ENCODE measurements at places on chromosomes 5 and 9.
A peak's percentile ranks its signal among the peaks of the same experiment; 100 is the strongest.

DNA sequence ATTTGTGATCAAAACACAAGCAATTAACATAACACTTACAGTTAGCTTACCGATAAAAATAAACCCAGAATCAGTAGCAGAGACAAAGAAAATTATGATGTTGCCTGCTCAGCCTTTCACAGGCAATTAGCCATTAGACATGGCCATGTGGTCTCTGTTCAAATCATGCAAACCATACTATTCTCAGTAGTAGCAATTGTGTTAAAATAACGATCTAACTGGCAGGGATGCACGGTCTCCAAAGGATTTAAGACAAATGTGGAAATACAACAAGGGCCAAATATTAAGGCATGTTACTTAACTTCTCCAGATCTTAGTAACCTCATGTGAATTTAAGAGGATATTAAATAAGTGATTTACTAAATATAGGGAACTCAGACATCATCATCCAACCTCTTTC, 59.5 kb downstream of the PTBP3 start:
- no peak for DNase-seq

DNA sequence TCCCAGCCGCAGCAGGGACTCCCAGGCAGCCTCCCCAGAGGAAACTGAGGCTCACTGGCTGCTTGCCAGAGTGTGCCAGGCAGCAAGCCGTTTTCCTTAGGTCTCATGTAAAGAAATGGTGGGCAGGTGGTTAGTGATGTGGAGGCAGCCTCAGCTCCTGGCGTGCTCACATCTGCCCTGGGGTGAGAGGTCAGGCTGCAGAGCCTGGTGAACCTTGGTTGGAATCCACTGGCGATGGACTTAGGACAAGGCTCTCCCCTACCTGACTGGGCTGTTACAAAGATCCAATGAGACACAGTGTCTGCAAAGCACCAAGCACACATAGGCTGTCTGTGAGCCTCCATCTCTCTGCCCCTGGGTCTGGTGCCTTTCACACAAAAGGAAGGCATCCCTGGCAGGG, 30.9 kb downstream of the LHX6 start:
- DNase-seq: no peak

DNA sequence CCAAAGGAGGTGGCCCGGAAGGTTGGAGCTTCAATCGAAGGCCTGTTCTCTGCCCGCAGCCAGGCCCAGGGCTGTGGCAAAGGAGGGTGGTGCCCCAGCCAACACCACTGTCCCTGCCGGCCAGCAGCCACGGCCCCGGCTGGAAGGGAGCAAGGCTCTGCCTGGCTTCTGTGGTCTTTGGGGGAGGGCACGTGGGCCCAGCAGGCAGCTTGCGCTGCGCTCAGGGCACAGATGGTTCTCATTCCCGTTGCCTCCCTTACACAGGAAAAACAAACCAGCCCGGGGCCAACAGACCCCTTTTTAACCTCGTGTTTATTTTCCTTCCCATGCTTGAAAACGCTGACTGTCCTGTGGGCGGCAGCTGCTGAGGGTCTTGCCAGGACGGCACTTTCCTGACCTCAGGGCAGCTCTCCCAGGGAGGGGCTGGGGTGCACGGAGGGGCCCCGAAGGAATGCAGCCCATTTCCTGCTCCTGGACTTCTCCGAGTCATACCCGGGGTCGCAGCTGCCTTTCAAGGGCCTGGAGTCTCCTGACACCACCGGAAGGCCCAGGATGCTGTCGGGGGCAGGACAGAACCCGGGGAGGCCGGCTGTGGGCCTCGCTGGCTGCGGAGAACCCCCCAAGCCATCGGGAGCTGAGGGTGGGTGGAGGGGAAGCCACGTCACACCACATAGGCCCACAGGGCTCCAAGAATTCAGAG, 1.1 kb upstream of the GPSM1 start:
- DNase-seq: no peak

GRCh38 chr9:23702311-23702922, 123.6 kb downstream of the ELAVL2 start:
- DNase-seq: no peak

DNA sequence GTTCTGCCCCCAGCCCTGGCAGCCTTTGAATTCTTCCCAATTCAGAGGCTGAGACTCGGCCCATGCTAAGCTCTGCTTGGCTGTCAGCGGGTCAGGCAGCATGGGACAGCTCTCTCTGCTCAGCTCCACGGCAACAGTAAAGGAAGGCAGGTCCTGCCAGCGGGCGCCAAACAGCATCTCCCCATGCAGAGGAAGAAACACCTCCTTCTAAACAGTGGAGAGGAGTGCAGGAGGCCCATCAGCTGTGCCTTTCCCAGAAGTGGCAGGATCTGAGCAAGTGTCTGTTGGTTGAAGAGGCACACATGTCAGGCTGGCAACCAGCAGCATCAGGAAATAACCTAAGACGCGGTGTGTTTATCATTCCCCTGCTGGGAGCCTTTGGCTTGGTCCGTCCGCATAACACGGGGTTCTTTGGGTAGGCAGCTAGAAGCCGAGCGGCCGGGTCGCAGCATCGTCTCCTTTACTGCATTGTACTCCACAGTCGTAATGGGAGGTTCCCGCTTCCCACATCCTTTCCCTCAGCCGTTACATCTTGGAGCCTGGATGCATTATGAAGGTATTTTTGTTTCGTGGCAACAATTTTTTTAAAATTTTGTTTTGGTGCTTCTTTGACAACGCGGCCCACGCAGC, 42.7 kb upstream of the NCS1 start:
- DNase-seq: no peak

- DNase-seq: no peak
Observed at GRCh38 chr5:147481376-147481775, 28.5 kb downstream of the DPYSL3 start.

GRCh38 chr5:1112596-1113331, 901 bp upstream of the SLC12A7 start:
- DNase-seq: no peak

GRCh38 chr5:108521841-108522506, 140.1 kb upstream of the FBXL17 start:
- DNase-seq: no peak

- no peak for DNase-seq
Observed at GRCh38 chr9:6133346-6134063, 82.1 kb upstream of the IL33 start.

- DNase-seq: peak; percentile 89
Observed at GRCh38 chr9:137236238-137236935, 4.7 kb upstream of the TUBB4B start.

- no peak for DNase-seq
Observed at GRCh38 chr5:28014779-28015178, 976.4 kb upstream of the CDH9 start.

DNA sequence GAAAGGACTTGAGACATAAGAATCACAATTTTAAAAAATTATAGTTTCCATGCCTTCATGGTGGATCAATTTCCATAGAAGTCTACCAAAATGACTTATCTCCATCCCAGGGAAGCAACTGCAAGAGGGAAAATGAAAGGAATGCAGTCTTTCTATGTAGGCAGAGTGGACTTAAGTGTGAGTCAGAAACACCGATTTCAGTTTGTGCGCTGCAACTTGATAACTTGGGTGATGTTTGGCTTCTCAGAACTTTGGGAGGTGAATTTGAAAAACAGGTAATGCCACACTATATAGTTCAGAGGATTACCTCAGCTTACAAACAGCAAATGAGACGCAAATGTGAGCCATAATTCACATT, 708 bp upstream of the CSNK1G3 start:
- DNase-seq: no peak

DNA sequence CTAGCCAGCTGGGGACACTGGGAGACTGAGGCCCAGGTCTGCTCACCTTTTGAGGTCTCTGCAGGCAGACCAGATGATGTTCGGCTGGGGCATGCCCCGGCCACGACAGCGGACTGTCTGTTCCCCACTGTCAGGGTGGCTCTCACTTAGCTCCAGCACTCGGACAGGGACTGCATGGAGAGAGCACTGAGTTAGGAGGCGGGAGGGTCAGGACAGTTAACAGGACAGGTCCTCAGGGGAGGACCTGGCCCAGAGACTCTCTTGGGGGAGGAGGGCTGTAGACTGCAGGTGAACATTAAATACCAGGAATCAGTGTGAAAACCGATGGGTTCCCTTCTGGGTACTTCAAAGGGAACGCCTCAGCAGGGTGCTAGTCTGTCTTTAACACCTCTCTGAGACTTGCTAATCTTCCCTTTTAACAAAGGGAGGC, 25.1 kb downstream of the PDGFRB start:
- DNase-seq: no peak

DNA sequence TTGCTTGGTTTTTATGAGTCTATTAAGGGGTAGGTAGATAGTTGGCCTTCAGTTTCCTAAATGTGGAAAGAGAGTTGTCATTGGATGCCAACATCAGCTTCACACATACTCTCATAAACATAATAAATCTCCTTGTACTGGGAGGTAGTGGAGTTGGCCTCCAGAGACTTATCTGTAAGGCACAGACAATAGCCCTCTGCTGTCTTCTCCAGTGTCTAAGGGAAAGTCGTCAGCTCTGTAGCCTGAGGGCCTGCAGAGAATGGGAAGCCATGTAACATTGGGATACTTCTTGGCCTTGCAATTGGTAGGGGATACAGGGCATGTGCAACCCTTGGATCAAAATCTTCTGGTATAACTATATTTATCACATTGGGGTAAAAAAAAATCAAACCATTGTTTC, 331.9 kb upstream of the KLF9 start:
- DNase-seq: no peak

DNA sequence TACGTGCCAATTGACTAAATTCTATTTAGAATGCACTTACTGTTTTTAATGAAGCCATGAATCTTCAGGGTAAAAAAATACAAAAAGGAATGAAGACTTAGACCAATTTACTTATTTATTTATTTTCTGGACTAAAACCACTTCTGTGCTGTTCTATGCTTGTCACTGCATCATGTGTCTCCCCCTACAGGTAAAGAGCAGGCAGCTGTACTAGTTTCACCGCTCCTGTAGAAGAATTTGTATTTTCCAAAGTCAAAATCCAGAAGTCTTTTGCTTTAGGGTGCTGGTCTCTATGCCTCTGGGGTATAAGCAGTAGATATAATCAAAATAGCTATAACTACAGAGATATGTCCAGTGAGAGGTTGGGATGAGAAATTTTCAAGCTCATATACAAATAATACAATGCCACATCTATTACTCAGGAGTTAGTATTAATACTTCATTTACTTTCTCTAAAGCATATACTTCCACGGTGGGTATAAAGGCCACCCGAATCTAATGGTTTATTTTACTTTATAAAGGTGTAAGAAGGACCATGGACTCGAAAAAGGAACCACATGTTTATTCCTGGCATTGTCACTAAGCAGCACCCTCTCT, 591.5 kb downstream of the RAB3C start:
- DNase-seq: no peak

GRCh38 chr9:98793031-98793430, 3.3 kb downstream of the ANKS6 start:
- no peak for DNase-seq

DNA sequence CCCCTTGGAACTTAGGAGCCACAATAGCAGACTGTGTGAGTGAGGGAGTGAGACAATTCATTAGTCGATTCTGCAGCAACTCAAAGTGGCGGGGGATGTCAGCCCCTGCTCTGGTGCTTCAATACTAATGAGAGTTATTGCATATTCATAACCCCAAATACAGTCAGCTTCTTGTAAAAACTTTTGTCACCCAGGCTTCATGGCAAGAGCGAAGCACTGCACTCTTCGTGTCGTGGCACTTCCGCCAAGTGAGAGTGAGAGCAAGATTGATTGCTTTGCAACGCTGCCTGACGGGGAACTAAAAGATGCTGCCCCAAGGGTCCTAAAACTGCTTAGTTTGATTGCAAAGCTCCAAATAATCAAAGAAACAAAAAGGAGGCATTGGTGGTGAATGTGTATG, 150.9 kb downstream of the NR2F1-AS1 start:
- DNase-seq: no peak

DNA sequence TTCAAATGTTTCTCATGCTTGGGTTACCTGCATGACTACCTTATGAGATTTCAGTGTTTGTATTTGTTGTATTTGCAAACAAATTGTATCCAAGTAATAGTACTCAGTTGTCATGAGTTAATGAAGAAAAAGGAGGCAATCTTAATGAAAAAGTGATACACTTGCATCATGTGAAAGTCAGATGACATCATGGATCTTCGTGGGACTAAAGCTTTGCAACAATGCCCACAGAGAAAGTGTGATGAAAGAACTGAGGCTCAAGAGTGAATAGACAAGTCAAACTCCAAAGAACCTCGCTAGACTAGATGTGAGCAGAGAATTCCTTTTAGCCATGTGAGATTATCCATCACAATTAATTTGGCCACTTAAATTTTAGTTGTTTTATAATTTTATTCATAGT, 75.4 kb upstream of the ADRB2 start:
- no peak for DNase-seq

DNA sequence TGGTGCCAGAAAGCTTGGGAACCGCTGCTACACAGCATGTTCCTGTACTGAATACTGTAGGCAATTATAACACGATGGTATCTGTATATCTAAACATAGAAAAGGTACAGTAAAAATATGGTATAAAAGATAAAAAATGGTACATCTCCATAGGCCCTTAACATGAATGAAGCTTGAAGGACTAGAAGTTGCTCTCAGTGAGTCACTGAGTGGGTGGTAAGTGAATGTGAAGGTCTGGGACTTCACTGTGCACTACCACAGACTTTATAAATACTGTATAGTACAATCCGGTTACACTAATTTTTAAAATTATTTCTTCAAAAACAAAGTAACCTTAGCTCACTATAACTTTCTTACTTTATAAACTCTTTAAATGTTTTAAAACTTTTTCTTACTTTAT, 819.9 kb upstream of the GRAMD2B start:
- DNase-seq: no peak
